ENCODE measurements at places on chromosomes 6 and 20. TPM values are rescaled to one million over a fixed set of nuclear protein-coding genes. Genes with fewer than 3 reads are reported as not detected.

The SNAP91 gene
- 1.5 TPM for total RNA-seq

DNA sequence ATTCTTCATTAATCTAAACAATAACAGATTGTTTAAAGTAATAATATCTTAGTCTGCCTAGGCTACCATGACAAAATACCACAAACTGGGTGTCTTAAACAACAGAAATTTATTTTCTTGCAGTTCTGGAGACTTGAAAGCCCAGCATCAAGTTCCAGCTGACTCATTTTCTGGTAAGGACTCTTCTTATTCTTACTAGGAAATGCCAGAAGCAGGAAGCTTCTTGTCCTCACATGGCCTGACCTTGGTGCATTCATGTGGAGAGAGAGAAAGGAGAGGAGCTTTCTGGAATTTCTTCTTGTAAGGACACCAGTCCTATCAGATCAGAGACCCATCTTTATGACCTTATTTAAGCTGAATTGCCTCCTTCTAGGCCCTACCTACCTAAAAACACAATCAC lies 110.5 kb downstream of the ANKRD60 start:
- DNase-seq = no peak

The MYBL2 gene
- 20.8 TPM for total RNA-seq

DNA sequence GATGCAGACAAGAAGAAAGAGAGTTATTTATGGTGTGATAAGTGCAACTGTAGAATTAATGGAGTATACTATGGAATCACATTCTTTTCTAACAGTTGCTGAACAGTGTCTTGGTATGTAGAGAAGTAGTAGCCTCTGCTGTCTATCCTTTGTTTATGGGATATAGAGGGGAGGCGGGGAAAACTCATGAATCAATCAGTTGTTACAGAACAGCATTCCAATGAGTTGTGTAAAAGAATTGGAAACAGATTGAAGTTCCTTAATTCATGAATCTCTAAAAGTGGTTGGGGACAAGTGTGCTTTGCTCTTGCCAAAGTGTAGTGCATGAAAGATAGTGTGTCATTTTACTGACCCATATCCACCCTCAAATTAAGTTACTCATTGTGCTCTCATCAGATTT lies 77.7 kb downstream of the FLRT3 start:
- no peak for DNase-seq

The SAPCD1 gene
- 2.4 TPM for total RNA-seq

GRCh38 chr20:63311833-63312243 lies 18.9 kb downstream of the COL20A1 start:
- no peak for DNase-seq

- DNase-seq = no peak
These were observed 31.2 kb downstream of the SRSF3 start for GRCh38 chr6:36625158-36625919.

The PDE7B gene
- 0.62 TPM for total RNA-seq

- DNase-seq = no peak
These were observed 58.2 kb upstream of the PRND start for GRCh38 chr20:4663553-4663952.

DNA sequence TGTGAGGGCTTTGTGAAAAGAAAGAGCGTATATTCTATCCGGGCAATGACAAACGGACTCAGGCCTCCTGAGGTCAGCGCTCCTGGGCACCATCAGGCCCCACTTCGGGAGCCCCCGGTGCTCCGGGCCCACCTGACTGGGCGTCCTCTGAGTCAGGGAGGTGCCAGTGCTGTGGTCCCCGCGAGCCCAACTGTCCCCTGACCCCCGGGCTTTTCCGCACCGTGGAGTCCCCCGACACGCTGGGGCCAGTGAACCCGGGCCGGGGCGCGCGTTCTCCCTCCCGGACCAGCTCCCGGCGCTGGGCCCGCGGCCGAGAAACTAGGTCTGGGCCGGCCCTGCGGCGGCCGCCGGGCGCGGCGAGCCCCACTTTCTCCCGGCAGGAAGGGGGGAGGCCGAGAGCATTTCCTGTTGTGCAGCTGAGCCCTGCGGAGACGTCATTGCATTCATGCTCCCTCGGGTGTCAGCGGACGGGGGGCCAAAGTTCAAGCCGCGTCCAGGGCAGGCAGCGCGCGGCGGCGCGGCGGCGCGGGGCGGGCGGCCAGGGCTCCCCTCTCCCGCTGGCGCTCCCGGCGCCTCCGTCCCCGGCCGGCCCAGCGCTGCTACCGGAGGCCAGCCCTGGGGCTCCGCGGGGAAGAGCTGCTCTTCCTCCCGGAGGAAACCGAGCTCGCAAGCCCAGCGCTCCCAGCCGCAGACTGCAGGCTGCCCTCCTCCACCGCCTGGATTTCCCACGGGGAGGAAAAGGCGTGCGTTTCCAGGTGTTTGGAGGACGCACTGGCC lies 18.3 kb downstream of the HIVEP2 start:
- peak; percentile 79 for DNase-seq

GRCh38 chr6:148890096-148890495 lies 143.3 kb downstream of the UST start:
- DNase-seq = no peak

GRCh38 chr6:169190144-169190584 lies 63.5 kb downstream of the THBS2 start:
- DNase-seq = no peak

The DPPA5 gene
- not detected for total RNA-seq

DNA sequence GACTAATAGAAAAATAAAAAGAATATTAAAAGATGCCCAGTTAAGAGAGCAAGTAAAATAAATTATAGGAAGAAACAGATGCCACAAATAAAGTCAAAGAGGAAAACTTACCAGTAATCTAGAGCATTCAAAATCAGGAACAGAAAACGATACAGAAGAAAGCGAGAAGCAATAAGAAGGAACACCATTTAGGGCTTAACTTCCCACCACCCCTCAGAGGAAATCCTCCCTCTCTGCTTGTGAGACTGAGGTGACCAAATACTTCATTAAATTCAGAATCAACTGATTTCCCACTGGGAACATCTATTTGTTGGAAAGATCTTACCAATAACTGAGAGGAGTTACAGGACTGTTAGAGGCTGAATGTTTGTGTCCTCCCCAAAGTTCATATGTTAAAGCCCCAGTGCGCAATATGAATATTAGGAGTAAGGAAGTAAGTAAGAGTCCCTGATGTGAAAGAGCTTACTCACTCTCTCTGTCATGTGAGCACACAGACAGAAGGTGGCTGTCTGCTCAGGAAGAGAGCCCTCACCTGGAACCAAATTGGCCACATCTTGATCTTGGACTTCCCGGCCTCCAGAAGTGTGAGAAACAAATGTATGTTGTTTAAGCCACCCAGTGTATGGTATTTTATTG lies 19.5 kb downstream of the KATNA1 start:
- DNase-seq = no peak

- no peak for DNase-seq
These were observed 11.4 kb downstream of the FAM184A start for GRCh38 chr6:119067091-119067490.

- no peak for DNase-seq
These were observed 6.4 kb upstream of the AIG1 start for GRCh38 chr6:143054329-143054728.

- DNase-seq = no peak
These were observed 267.2 kb upstream of the SULF2 start for GRCh38 chr20:48052475-48052835.

- DNase-seq = peak; percentile 18
These were observed at the start of gene IL20RA for GRCh38 chr6:137044366-137045221. IL20RA (minus strand) TSS chr6:137044965; CDS start chr6:137044728, 237 bp downstream.

DNA sequence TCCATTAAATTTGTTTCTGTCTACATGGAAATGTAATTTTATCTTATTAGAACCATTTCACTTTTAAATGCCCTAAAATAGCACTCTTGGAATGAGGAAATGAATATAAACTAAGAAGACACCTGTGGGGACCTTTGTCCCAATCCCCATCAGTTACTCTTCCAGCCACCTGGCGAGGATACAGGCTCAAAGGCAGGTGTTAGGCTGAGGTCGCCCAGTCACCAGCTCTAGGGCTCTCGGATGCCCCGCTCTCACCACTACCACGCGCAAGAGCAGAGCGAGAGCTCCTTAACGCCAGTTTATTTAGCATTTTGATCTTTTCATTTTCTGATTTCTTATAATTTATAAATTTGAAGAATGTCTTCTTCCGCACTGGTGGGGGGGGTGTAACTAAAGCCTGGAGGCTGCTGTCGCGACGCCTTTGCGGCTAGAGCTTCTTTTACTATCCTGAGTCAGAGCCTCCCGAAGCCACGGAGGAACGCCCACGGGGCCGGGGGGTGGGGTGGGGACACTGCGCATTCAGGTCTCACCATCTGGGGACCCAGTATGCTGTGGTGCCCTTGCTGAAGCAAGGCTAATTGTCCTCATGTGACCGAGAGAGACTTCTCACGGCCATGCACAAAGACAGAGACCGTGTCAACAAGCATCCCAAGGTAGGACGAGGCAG lies 38.7 kb upstream of the AFDN start:
- DNase-seq = no peak

- DNase-seq = no peak
These were observed 77.4 kb downstream of the PRDM1 start for GRCh38 chr6:106163446-106163965.

- DNase-seq = no peak
These were observed 36.3 kb downstream of the VTA1 start for GRCh38 chr6:142183351-142183750.

DNA sequence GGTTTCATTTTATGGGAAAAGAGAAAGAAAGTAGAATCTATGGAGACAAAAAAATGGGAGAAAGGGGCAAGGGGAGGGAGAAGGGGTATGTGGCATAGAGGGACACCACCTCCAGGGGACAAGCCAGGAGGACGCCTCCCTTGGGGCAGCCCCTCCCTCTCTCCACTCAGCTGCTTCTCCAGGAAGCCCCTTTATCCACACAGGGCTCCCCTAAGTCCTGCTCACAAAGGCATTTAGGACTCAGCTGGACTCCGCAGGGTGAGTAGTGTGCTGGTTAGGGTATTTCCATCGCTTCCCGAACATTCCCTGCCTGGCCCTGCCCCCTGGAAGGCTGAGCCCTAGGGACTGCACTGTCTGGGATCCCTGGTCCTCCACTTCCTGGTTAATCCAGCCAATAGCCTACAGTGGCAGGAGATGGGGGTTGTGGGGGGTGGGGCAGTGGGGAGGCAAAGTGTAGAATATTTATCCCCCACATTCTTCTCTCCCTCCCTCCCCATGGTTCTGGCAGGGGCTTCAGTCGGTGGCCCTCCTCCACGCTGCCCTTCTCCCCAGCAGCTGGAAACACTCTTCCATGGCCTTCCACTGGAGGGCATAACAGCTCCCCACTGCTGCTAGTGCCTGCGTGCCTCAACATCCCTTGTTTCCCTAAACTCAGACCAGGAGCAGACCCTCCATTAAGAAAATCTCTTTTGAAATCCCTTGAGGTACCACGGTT lies 84.8 kb downstream of the SNX5 start:
- DNase-seq = no peak

GRCh38 chr6:52964318-52964717 lies 30.8 kb downstream of the GSTA4 start:
- DNase-seq = no peak

The TSBP1 gene
- not detected for total RNA-seq

The PAK5 gene
- 0.10 TPM for total RNA-seq

DNA sequence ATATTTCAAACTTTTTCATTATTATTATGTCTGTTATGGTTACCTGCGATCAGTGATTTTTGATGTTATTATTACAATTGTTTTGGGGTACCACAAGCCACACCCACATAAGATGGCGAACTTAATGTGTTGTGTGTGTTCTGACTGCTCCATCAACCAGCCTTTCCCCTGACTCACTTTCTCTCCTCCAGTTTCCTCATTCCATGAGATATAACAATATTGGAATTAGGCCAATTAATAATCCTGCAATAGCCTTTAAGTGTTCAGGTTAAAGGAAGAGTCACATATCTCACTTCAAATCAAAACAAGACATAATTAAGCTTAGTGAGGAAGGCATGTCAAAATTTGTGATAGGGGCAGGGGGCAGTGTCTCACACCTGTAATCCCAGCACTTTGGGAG lies 16.3 kb upstream of the POPDC3 start:
- DNase-seq = no peak

The TOX2 gene
- 5.0 TPM for total RNA-seq

DNA sequence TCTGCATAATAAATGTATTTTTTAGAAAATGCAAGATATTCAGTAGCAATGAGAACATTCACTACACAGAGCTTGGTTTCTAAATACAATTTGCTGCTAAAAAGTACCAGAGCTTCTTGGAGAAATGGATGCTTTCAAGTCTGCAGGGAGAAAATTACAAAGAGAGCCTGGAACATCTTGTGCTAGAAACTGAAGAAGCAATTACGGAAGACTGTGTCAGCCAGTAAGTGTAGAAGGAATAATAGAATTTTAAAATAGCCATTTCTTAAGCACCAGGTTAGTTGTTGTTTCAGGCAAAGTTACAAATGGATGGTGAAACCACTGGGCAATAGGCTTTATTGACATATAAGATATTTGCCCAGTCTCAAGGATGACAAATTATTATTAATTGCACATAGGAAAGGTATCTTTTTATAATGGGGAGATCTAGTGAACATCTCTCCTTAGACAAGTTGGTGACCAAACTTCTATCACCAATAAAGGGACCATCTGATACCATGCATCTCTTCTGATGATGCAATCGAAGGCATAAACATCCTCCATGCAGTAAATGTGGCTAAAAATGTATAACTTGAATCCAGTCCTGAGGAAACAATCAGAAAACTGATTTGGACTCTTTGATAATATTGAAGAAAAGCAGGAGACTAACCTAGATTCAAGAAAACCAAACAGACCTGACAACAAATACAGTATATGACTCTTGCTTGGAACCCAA lies 81.7 kb downstream of the ARHGAP18 start:
- DNase-seq = no peak

DNA sequence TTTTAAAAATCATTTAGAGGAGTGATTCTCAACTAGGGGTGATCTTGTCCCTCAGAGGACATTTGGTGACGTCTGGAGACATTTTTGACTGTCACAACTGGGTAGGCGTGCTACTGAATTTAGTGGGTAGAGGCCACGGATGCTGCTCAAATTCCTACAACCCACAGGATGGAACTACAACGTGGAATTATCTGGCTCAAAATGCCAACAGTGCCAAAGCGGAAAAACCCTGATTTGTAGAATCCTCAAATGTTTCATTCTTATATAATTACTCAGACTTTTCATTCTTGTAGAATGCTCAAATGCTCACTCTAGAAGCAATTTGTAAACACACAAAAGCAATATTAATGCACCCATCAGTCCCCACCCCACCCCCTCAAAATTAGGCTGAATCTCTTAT lies 229.8 kb downstream of the ZMYND8 start:
- no peak for DNase-seq

DNA sequence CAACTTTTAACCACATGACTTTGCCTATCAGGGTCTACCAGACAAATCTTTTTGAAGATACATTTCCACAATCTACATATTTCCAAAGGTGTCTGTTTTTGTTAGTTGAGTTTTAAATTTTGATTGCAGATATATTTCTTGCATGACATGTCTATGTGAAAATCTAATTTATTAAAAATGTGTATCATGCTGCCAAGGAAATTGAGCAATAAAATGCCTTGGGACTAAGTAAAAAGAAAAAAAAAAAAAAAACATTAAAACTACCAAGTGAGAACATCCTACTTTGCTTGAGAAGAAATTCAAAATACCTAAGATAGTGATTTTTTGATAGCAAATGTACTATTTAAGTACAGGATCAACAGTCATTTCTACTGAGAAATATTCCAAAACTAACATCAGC lies 17.7 kb downstream of the SLC17A5 start:
- DNase-seq = no peak
